ENCODE measurements at places on chromosomes 4 and X. TPM values are rescaled to one million over a fixed set of nuclear protein-coding genes. Genes with fewer than 3 reads are reported as not detected.

- peaks cover 1% of the 10 kb centered on the region for H3K27me3 ChIP-seq
- no peak overlapping the region for H3K27ac ChIP-seq
- DNase-seq = no peak
- no peak overlapping the region for H3K4me3 ChIP-seq
Observed at GRCh38 chrX:130295519-130296296, 27.0 kb upstream of the ZNF280C start.

SPANXA2 gene
- 0.99 TPM for total RNA-seq

BLOC1S4 gene
- total RNA-seq = 19.0 TPM

GRCh38 chr4:16136311-16136710, 52.5 kb upstream of the PROM1 start:
- H3K36me3 ChIP-seq = no peaks in the 10 kb centered on the region
- H3K4me3 ChIP-seq = no peak overlapping the region
- peaks cover 29% of the 10 kb centered on the region for H3K27me3 ChIP-seq
- no peak for DNase-seq
- H3K27ac ChIP-seq = no peak overlapping the region

DNA sequence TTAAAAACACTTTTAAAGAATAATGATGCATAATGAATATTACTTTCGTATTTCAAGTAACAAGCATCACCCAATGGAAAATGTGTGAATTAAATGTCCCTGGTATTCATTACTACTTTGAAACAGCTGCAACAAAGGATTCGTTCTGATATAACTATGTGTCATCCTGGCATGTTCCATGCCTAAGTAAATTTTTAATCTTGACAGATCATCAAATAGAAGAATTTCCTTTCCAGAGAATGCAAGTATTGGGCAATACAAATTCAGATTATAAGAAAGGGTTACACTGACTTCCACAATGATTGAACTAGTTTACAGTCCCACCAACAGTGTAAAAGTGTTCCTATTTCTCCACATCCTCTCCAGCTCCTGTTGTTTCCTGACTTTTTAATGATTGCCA, 105.3 kb downstream of the SPCS3 start:
- peaks cover 56% of the 10 kb centered on the region for H3K4me1 ChIP-seq
- no peak overlapping the region for H3K27ac ChIP-seq
- no peak for DNase-seq
- no peak overlapping the region for H3K4me3 ChIP-seq

SYN1 gene
- total RNA-seq = not detected

ZBTB49 gene
- total RNA-seq = 2.5 TPM

SYP gene
- 0.27 TPM for total RNA-seq

- DNase-seq = peak; percentile 38
- H3K4me1 ChIP-seq = peaks cover 46% of the 10 kb centered on the region
- no peaks in the 10 kb centered on the region for H3K36me3 ChIP-seq
- H3K4me3 ChIP-seq = no peak overlapping the region
- H3K27me3 ChIP-seq = no peaks in the 10 kb centered on the region
Observed at GRCh38 chrX:46251755-46252154, 293.5 kb downstream of the ZNF674 start.

GRCh38 chr4:128787509-128788311, 21.8 kb upstream of the JADE1 start:
- no peak overlapping the region for H3K4me3 ChIP-seq
- no peaks in the 10 kb centered on the region for H3K36me3 ChIP-seq
- H3K4me1 ChIP-seq = peaks cover 8% of the 10 kb centered on the region
- no peak for DNase-seq
- peaks cover 2% of the 10 kb centered on the region for H3K27me3 ChIP-seq
- H3K27ac ChIP-seq = no peak overlapping the region

- H3K4me1 ChIP-seq = no peaks in the 10 kb centered on the region
- no peak for DNase-seq
- H3K4me3 ChIP-seq = no peak overlapping the region
- no peaks in the 10 kb centered on the region for H3K36me3 ChIP-seq
- H3K27ac ChIP-seq = no peak overlapping the region
- H3K27me3 ChIP-seq = no peaks in the 10 kb centered on the region
Observed at GRCh38 chr4:108694423-108694822, 44.0 kb downstream of the OSTC start.

GRCh38 chrX:148878371-148878770, 378.0 kb downstream of the AFF2 start:
- H3K4me3 ChIP-seq = no peak overlapping the region
- no peaks in the 10 kb centered on the region for H3K4me1 ChIP-seq

SLC4A4 gene
- total RNA-seq = 19.1 TPM

DNA sequence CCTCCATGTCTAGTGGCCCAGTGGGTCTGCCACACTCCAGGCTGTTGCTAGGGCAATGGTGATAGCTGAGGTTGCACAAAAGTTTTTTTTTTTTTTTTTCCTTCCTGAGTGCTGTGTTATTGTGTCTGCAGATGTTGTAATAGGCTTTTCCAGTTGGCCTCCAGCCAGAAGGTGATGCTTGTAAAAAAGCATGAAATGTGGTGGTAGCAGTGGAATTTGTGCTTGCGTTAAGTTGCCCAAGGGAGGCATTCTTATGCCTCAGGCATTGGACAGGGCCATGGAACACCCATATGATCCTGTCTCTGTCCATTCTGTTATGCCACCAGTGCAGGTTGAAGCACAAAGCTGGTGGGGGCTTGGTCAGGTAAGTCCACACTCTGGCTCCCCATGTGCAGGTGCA, 660.5 kb upstream of the SPANXN1 start:
- no peak for DNase-seq
- no peak overlapping the region for H3K27ac ChIP-seq
- no peaks in the 10 kb centered on the region for H3K4me1 ChIP-seq
- H3K4me3 ChIP-seq = no peak overlapping the region
- no peaks in the 10 kb centered on the region for H3K27me3 ChIP-seq
- no peaks in the 10 kb centered on the region for H3K36me3 ChIP-seq

DNA sequence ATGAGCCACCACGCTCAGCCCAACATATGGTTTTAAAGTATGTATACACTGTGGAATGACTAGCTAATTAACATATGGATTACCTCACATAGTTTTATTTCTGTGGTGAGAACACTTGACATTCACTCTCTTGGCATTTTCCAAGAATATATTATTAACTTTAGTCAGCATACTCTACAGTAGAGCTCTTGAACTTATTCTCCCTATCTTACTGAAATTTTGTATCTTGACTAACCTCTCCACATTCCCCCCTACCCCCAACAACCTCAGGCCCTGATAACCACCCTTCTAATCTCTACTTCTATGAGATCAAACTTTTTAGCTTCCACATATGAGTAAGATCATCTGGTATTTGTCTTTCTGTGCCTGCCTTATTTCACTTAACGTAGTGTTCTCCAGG, 38.6 kb upstream of the AGA start:
- H3K27me3 ChIP-seq = peaks cover 2% of the 10 kb centered on the region
- H3K4me1 ChIP-seq = peaks cover 90% of the 10 kb centered on the region
- peaks cover 17% of the 10 kb centered on the region for H3K36me3 ChIP-seq
- H3K4me3 ChIP-seq = peak overlapping the region; percentile 38
- peak; percentile 83 for DNase-seq

ARFIP1 gene
- 32.5 TPM for total RNA-seq

All from HFFc6 (cell line).